ENCODE measurements at places on chromosomes 7 and 10.

- DNase-seq, result no peak
Measured at GRCh38 chr7:32761451-32762205, 129.9 kb downstream of the KBTBD2 start.

DNA sequence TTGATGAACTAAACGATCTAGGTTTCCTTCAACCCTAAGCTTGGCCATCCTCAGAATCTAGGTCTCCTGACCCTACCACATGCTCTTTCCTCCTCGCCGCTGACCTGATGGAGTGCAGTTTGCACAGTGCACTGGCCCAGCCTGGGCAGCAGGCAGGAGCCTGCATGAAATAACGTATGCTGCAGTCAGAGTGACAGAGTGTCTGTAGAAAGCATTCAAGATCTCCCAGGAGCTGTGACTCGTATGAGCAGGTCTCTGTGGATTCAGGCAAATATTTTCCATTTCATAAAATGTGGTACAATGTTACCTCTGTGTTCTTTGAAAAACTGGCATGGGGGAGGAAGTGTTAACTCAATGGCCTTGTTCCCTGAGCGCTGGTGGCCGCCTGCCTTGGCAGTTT lies 441.8 kb downstream of the RPS24 start:
- no peak for DNase-seq

DNA sequence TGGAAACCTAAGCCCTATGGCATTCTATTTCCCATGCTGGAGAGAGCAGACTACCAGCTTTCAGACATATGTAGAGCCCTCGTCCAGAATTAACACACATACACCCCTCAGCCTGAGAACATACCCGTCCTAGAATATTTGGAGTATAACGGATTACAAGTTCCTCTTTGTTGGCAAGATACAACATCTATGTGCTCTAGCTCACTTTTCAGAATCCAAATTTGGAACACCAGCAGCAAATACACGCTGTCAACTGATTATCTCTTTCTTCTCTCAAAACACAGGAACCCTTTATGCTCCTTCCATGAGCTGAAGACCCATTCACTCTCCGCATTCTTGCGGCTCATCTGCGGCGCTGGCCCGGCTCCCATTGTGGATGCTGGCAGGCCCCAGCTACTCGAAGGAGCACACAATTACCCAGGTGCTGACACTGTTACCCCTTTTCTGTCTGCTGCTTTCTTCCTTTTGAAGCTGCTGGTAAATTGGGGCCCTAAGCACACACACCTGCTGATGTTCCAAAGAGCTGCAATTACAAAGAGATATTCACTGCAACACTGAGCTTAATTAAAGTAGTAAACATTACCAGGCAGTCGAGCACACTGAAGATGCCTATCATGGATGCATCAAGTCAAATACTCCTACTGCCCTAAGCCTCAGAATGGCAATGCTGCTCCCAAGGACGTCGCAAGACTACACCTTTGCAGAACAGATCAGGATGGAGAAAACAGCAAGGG lies 70.0 kb downstream of the VOPP1 start:
- no peak for DNase-seq

GRCh38 chr10:45432700-45433472 lies 58.9 kb downstream of the ALOX5 start:
- no peak for DNase-seq

GRCh38 chr7:151918510-151918843 lies 37.8 kb upstream of the GALNTL5 start:
- DNase-seq, result no peak

DNA sequence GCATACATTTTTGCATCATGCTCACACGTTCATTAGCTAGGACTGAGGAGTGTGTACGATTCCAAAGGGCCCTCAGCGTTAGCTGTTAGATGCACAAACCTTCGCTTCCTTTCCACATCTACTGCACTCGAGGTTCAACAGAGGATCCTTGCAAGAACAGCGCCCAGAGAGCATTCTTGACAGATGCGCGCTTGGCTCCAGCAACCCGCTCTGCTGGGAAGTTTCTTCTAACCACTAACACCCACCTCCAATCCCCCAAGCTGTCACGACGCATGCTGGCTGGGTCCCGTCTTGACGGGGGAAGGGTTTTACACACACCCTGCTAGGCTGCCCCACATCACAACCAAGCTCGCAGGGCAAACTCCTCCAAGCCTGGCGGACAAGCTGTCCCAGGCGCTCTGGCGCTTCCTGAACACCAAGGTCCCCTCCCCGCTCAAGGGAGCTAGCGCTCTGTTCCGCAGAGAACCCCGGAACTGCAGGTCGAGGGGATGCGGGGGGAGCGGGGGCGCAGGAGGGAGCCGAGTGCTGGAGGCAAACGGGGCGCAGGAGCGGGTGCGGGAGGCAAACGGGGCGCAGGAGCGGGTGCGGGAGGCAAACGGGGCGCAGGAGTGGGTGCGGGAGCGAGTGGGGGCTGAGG lies 653 bp upstream of the ADRB1 start:
- DNase-seq, result peak; percentile 88

DNA sequence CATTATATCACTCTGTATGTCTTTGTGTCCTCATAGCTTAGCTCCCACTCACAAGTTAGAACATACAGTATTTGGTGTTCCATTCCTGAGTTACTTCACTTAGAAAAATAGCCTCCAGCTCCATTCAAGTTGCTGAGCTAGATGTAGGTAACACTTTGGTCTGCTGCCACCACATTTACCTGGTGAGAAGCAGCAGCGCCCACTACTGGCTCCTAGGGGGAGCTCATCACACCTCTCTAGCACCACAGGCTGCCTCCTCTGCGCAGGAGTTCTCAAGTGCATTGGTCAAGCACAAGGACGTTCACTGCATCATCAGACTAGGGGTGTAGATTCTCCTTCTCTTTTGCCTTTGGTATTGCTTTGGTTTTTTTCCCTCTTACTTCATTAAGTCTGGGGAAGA lies 530.9 kb upstream of the AUTS2 start:
- DNase-seq, result peak; percentile 48

DNA sequence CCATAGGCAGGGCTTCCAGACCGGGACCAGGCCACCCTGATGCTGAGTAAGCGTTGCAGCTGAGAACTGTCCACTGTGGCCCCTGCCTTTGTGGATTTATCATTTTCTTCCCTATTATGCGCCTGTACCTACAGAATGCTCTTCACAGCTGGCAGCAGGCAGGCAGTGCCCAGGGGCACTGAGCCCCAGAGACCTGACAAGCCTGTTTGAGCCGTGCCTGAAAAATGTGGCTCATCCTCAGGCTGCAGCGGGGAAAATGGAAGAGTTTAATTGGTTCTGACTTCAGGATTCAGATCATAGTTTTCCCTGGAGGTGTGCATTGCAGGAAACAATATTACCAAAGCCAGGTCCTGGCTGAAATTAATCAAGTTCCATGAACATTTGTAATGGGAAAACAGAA lies 200.2 kb downstream of the ZNF438 start:
- no peak for DNase-seq

GRCh38 chr7:16765436-16765859 lies 11.9 kb downstream of the TSPAN13 start:
- no peak for DNase-seq

DNA sequence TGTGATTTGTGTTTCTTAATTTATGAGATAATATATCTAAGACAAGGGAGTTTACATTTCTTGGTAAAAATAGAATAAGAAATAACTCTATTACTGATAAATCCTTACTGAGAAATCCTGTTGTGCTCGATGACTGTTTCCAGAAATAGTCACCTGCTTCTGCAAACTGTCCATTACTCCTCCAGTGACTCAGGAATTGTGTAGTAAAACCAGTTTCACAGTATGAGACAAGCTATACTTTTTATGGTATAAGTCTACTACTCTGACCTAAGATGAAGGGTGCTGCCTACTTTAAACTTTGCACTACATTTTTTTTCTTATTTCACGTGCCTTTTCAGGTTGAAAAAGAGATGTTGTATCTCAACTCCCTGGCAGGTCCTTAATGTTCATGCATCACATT lies 6.8 kb upstream of the ANKRD22 start:
- no peak for DNase-seq

DNA sequence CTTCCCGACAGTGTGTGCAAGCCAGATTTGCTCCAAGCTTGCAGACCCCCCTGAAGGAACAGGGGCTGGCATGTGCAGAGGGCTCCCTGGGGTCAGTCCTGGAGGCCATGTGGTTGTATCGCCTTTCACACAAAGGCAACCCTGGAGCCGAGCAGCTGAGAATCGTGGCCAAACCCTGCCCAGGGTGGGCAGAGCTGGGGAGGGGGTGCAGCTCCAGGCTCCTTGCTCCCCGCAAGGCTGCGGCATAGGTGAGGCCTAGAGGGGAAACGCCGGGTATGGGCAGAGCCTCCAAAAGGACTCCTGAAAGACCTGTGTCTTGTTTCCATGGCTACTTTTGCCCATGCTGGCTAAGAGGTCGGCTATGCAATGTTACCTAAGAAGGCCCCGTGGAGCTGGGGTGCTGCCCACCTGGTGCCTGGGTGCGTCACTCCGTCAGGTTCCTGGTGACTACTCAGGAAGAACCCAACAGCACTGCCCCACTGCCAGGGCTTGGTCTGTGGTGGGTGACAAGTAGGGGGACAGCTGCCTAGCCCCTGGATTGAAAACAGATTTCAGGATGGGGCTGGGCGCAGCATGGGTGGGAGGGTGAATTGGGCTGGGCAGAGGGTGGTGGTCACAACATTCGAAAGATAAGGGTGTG lies 171.0 kb upstream of the SHH start:
- DNase-seq, result no peak

GRCh38 chr7:7617550-7617949 lies 23.0 kb upstream of the UMAD1 start:
- no peak for DNase-seq

GRCh38 chr7:1856161-1856887 lies 186.2 kb downstream of the ELFN1 start:
- DNase-seq, result no peak

DNA sequence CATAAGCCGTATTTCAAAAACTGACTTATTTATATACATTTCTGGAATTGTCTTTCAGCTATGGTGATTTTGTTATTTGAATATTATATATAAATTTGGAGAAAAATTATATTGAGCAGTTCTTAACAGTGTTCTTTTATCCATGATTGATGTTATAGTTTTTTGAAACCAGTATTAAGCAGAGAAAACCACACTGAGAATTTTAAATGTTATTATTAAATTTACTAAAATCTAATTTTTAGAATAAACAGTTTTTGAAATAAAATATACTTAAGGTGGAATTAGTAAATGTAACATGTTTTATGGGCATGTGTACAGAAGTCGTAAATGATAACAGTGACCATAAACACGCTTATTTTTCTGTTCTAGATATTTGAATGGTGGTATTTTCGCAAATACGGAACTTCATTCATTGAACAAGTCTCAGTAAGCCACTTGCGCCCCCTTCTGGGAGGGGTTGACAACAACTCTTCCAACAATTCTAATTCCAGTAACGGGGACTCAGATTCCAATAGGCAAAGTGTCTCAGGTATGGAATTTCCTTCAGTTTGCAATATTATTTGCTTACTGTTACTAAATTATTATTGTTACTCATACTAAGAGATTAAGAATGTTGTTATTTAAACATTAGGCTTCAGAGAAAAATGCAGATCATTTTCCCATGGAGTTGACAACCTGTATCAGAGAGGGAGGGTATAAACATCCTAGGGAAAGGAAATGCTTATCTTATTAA lies 166.1 kb downstream of the ST7 start:
- peak; percentile 84 for DNase-seq

DNA sequence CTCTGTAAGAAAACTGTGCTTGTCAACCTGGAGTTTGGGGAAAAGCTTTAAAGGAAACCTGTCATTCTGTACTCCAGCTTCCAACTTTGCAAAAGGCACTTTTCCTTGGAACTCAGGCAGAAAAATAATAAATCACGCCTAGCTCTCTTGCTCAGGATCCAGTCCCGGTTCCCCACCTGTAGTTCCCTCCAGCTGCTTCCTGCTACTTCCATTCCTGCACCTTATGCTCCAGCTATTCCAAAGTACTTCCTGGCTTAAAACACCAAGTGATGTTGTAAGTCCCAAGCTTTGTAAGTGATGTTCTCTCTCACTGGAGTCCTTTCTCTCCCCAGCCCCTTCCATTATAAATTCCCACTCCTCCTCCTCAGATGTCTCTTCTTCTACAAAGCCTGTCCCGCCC lies 98.6 kb downstream of the GRM8 start:
- no peak for DNase-seq

GRCh38 chr10:112132435-112132834 lies 51.1 kb downstream of the GPAM start:
- DNase-seq, result no peak

DNA sequence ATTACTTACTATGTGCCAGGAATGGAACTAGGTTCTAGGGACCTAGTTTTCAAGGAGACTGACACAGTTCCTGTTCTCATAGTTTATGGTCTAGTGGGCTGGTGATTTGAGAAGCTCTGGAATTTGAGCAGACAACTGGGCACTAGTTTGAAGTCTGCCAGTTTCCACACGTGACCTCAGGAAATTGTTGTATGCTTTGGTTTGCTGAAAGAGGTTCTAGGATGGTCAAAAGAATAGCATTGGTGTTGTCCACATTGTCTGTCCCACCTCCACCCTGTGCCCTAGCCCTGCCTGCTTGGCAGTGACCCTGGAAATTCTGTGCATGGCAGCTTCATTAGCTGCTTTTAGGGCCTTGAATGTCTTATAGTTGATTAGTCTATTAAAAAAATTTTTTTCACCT lies 28.7 kb downstream of the GBF1 start:
- DNase-seq, result no peak

DNA sequence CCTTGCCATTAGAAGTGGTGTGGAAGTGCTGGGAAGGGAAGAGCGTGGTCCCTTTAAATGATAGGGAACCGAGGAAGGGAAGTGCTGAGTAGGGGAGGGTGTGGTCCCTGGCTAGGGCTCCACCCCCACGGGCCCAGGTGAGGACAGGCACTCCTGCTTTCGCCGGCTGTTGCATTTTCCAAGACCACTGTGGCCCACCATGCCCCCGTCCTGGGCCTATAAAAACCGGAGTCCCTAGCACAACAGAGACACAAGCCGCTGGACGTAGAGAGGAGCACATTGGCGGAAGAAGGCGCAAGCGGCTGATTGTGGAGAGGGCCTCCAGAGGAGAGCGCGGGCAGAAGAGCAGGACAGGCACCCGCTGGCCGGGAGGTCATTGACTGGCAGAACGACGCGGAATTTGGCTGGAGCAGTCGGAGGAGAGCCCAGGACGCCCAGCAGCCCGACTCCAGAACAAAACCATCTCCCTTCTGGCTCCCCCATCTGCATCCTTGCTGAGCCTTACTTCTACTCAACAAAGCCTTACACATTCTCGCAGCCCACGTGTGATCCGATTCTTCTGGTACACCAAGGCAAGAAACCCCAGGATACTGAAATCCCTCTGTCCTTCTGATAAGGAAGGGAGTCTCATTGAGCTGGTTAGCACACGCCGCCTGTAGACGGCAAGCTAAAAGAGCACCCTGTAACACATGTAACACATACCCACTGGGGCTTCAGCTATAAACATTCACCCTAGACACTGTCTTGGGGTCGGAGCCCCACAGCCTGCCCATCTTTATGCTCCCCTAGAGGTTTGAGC lies 146.2 kb upstream of the LYZL1 start:
- DNase-seq, result no peak

- DNase-seq, result peak; percentile 85
Measured at GRCh38 chr7:157339777-157340677, 3.2 kb downstream of the DNAJB6 start.

- DNase-seq, result no peak
Measured at GRCh38 chr10:95976362-95977229, 66.8 kb upstream of the CCNJ start.

GRCh38 chr10:21926949-21927348 lies 76.6 kb downstream of the DNAJC1 start:
- no peak for DNase-seq
